HCT116 (cell line): ENCODE measurements at places on chromosomes 16 and 17. TPM values are rescaled to one million over a fixed set of nuclear protein-coding genes. Genes with fewer than 3 reads are reported as not detected.

- peak; percentile 12 for DNase-seq
These were observed 121.1 kb downstream of the SPACA3 start for GRCh38 chr17:33112763-33113162.

GRCh38 chr17:62064029-62064790 lies 868 bp downstream of the MED13 start:
- DNase-seq, result no peak

DNA sequence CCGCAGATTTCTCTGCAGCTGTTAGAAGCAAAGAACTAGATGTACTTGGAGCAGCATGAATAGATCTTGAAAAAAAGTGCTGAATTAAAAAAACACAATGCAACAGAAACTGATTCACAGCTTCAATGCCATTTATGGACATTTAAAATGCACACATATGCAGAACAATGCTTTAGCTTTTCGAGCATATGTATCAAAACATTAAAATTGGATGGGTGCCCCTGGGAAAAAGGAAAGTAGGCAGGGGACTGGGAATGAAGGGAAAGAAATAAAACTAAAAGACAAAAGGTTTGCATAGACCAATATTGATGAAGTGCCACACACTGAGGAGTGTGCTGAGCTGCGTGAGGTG lies 5.0 kb downstream of the KCTD13 start:
- DNase-seq, result no peak

JPH3 gene
- 0.10 TPM for total RNA-seq

KRT25 gene
- not detected for total RNA-seq

WWP2 gene
- total RNA-seq, result 44.2 TPM
